Memory B cell (primary cell): ENCODE measurements at places on chromosomes 12 and 14.

DNA sequence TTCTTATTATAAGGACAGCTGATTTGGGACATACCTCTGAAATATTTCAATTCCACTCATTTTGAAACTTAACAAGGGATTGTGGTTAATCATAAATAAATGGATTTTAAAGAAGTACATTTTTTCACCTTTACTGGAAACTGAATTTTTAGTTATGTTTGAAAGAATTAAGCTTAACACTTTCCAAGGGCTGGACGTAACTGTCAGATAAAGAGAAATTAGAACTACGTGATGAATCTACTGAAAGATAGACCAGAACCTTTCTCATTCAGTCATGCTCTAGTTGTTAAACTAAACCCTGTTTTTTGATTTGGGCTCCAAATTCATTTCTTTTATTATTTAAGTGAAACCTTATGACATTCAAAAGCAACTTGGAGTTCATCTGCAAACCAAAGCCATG, 1892.1 kb upstream of the SEL1L start:
- no peak for DNase-seq

GRCh38 chr12:64177001-64177400, 45.1 kb downstream of the KICS2 start:
- DNase-seq, result no peak

DNA sequence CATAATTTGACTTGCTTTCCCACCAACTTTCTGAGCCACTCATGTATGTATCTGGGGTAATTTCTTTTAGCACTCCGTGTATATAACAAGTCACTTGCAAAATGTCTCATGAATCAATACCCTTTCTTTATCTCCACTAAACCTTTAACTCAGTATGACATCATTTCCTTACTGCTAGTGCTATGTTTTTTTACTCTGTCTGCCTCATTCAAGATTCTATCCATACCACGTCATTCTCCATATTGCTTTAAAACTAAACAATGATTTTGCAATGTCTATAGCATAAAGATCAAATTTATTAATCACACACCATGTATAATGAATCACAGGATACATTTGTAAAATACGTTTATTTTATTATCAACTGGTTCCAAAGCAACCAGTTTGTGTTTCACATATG, 178.2 kb downstream of the PIK3C2G start:
- no peak for DNase-seq

GRCh38 chr12:20264608-20265114, 103.7 kb upstream of the PDE3A start:
- DNase-seq, result no peak

DNA sequence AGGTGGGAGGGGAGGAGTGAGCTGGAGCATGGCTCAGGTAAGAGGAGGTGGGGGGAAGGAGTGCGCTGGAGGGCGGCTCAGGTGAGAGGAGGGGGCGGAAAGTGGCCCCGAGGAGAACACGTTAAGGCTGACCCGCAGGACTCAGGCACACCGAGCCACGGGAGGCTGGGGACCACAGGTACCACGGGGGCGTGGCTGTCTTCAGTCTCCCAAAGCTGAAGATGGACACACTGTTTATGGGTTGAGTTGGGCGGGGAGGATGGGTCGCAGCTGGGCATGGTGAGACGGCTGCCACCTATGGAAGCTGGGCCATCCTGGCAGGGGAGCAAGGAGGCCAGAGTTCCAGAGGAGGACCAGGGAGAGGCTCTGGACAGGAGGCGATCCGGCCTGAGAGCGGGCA, 23.5 kb downstream of the UBR7 start:
- DNase-seq, result no peak

DNA sequence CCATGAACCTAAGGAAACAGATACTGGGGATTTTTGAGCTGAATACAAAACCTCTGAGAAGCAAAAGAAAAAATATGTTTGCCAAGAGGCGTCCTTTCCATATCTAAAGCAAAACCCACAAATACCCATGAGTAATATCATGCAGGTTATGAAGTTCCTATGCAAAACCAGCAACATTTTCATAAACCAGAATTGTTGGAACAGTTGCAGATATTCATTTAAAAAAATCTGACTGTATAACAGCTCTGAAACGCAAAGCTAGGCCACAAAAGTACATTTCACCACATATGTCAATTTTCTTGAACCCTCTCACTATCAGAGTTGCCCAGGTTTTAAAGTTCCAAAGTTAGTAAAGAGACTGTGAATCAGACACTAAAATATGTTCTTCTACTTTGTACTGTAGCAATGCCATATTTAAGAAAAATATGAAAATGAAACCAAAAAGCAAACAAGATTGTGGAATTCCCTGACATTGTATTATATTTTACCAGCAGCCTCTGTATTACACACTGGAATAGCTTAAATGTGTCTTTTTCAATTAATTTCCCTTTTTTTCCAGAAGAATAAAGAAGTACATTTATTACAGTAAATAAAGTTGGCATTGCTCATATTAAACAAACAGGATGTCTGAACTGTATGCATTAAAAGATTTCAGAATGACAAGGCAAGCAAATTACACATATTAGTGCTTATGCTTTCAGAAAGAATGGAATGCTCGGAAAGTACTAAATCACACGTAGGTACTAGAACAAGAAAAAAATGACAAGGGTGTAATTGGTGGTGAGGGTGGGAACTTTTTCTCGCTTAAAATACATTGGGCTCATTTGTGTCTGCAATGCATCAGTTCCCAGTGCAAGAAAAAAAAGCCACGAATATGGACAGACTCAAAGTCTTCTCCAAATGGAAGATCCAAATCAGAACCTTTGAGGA, 33.6 kb upstream of the HIF1A start:
- DNase-seq, result no peak

DNA sequence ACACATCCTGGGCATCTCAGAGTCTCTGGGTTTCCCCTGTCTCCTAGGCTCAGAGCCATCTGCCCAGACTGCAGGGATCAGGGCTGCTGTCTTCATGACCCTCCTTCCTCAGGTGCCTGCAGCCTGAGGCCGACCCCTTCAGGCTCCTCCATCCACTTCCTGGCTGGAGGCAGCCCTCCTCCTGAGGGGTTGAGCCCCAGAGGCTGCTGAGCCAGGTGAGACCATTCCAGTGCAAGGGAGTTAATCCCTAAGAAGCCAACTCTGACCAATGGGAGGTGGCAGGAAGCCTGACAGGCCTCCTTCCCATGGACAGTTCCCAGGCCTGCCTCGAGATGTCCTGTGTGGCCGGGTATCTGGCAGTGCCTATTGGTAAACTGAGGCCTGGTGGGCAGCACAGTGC, 8.4 kb upstream of the PPP4R4 start:
- DNase-seq, result no peak
